ENCODE measurements at places on chromosomes 5 and 9.

GRCh38 chr5:18244309-18244708 is 610.0 kb downstream of the TAF11L14 start:
- no peak for DNase-seq

- DNase-seq, result no peak
Observed at GRCh38 chr5:140570488-140570887, 5.9 kb downstream of the SLC35A4 start.

DNA sequence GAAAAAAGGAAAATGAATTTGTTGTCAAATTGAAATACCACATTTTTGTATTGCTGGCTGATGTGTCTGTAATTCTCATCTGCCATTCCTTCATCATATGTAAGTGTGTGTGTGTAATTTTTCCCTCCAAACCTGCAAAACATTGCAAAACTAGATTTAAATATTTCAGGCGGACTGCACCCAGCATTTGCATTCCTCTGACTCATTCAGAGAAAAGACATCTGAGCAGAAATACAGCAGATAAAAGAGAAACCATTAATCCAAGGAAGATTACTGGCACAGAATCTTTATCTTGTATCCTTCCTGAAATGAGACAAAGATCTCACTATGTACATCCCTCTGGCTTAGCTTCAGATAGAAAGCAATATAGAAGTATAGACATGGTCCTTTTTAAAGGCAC is 275.3 kb downstream of the TMEM38B start:
- no peak for DNase-seq

GRCh38 chr5:151427258-151427657 is 20.1 kb upstream of the SLC36A1 start:
- DNase-seq, result no peak

DNA sequence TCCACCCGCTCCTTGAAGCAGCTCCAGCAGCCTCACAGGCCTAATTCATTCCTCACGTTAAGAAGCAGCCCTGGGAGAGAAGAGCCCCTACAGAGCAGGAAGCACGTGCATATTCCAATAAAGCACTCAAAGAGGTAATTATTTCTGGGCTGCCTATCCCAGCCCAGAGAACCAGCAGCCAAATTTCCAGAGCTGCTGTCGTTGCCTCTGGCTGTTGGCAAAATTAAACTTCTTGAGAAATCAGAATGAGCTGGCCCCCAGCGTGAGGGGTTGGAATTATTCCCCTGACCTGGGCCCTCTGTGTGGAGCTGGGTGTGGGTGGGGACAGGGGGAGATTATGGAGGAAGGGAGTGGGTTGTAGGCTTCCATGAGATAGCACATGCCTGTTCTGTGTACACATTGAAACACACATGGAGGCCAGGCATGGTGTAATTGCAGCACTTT is 86.8 kb upstream of the HSPA9 start:
- DNase-seq, result no peak

Data from activated naive CD8-positive, alpha-beta T cell treated with anti-CD3 and anti-CD28 coated beads, Interleukin-2, amount 50 U/mL, for 16 hours (primary cell).